Kidney (tissue), 22 donors: ENCODE measurements at places on chromosomes 3 and 15. TPM values are rescaled to one million over a fixed set of nuclear protein-coding genes. Genes with fewer than 3 reads are reported as not detected.

Gene SOX2
- total RNA-seq: 0.13 TPM

Gene B2M
- total RNA-seq: 1,898 TPM

Gene SLC22A14
- 0.19 TPM for total RNA-seq

Gene SAMD7
- not detected for total RNA-seq

Gene CHRNA5
- total RNA-seq: 0.76 TPM

Gene OR5H2
- total RNA-seq: not detected

Gene CMTM6
- total RNA-seq: 63.3 TPM

Gene GOLGA6L10
- 2.5 TPM for total RNA-seq

Gene OR4F6
- total RNA-seq: not detected

Gene SLC9C1
- total RNA-seq: 1.2 TPM

Gene FSIP1
- 2.4 TPM for total RNA-seq

Gene MAGEL2
- total RNA-seq: 0.06 TPM

Gene LRTM1
- not detected for total RNA-seq

Gene GBE1
- total RNA-seq: 36.2 TPM

Gene CPN2
- 0.72 TPM for total RNA-seq

Gene GOLGA6L7
- total RNA-seq: not detected

Gene CNOT10
- 34.0 TPM for total RNA-seq

Gene PAK6
- total RNA-seq: 11.9 TPM

Gene CPNE9
- total RNA-seq: 0.16 TPM

Gene CACNA2D2
- total RNA-seq: 3.6 TPM

Gene PSTPIP1
- 22.1 TPM for total RNA-seq

Gene CATSPER2
- total RNA-seq: 6.5 TPM

Gene SEMA3G
- 25.7 TPM for total RNA-seq

Gene RBP2
- total RNA-seq: not detected

Gene PLCB2
- total RNA-seq: 37.2 TPM

Gene NANOGP8
- 1.3 TPM for total RNA-seq

Gene STX19
- not detected for total RNA-seq

Gene SPCS1
- 124 TPM for total RNA-seq

Gene SKOR1
- 0.57 TPM for total RNA-seq

Gene RBM6
- total RNA-seq: 90.0 TPM

Gene GOLGA6L4
- total RNA-seq: 5.6 TPM

Gene IL17RC
- total RNA-seq: 27.5 TPM

Gene GHRL
- total RNA-seq: 1.2 TPM

Gene CD80
- total RNA-seq: 1.2 TPM

Gene ISLR2
- 1.1 TPM for total RNA-seq

Gene FBXO40
- not detected for total RNA-seq

Gene NOX5
- total RNA-seq: 0.60 TPM

Gene XRN1
- total RNA-seq: 45.6 TPM

Gene LNP1
- total RNA-seq: 4.4 TPM

Gene CD200
- 16.8 TPM for total RNA-seq

Gene ATP13A5
- total RNA-seq: not detected

Gene IQCF5
- total RNA-seq: not detected

Gene RGMA
- 4.7 TPM for total RNA-seq

Gene GOLGA8G
- not detected for total RNA-seq

Gene SMCO1
- not detected for total RNA-seq

Gene SNX22
- 4.6 TPM for total RNA-seq

Gene SPRED1
- total RNA-seq: 36.2 TPM
